SJSA1 (cell line): ENCODE measurements at places on chromosomes 16 and 17.
A peak's percentile ranks its signal among the peaks of the same experiment; 100 is the strongest.

DNA sequence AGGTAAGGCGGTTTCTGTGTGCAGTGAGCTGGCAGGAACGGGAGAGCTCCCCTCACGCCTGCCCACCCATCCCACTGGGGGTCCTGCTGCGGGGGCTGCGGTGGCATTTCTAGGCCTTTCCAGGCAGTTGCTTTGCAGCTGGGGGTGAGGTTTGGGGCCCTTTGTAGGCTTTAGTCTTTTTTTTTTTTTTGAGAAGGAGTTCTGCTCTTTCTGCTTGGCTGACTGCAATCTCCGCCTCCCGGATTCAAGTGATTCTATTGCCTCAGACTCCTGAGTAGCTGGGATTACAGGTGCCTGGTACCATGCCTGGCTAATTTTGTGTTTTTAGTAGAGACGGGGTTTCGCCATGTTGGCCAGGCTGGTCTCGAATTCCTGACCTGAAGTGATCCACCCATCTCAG lies 11.1 kb downstream of the TSC2 start:
- DNase-seq, result no peak
- no peaks in the 10 kb centered on the region for H3K27me3 ChIP-seq
- peaks cover 73% of the 10 kb centered on the region for H3K36me3 ChIP-seq

- peaks cover 19% of the 10 kb centered on the region for H3K4me1 ChIP-seq
- DNase-seq, result no peak
- H3K27ac ChIP-seq, result peak overlapping the region; percentile 96
- no peaks in the 10 kb centered on the region for H3K27me3 ChIP-seq
- H3K36me3 ChIP-seq, result peaks cover 9% of the 10 kb centered on the region
These were observed 615 bp downstream of the PRPSAP1 start for GRCh38 chr17:76353004-76353598.

- H3K36me3 ChIP-seq, result peaks cover 68% of the 10 kb centered on the region
- no peak overlapping the region for H3K4me3 ChIP-seq
- no peaks in the 10 kb centered on the region for H3K4me1 ChIP-seq
- no peak overlapping the region for H3K27ac ChIP-seq
- DNase-seq, result no peak
These were observed 8.7 kb downstream of the ZNF771 start for GRCh38 chr16:30416047-30416603.

DNA sequence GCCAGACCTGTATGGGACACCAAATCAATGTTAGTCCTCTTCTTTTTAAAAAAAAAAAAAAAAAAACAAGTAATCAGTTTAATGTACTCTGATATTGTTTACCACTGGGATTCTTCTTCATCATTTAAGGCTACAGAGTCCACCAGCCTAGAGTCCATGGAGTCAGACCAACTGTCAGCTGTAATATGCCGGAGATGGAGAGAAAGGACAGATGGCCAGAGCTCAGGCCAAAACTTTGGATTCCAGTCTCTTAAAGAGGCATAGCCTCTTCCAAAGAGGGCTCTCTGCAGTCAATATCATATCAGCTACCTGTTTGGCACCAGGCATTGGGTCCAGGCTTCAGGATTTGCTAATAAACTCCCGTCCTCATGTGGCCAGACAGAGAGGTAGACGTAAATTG lies 469.6 kb upstream of the HSBP1 start:
- H3K4me1 ChIP-seq, result peaks cover 25% of the 10 kb centered on the region
- no peaks in the 10 kb centered on the region for H3K36me3 ChIP-seq
- no peak for DNase-seq
- H3K4me3 ChIP-seq, result no peak overlapping the region

- no peak for DNase-seq
- no peaks in the 10 kb centered on the region for H3K27me3 ChIP-seq
- peaks cover 65% of the 10 kb centered on the region for H3K36me3 ChIP-seq
- no peak overlapping the region for H3K27ac ChIP-seq
- no peak overlapping the region for H3K4me3 ChIP-seq
- no peaks in the 10 kb centered on the region for H3K4me1 ChIP-seq
These were observed 7.2 kb downstream of the ZKSCAN2 start for GRCh38 chr16:25250467-25250866.

DNA sequence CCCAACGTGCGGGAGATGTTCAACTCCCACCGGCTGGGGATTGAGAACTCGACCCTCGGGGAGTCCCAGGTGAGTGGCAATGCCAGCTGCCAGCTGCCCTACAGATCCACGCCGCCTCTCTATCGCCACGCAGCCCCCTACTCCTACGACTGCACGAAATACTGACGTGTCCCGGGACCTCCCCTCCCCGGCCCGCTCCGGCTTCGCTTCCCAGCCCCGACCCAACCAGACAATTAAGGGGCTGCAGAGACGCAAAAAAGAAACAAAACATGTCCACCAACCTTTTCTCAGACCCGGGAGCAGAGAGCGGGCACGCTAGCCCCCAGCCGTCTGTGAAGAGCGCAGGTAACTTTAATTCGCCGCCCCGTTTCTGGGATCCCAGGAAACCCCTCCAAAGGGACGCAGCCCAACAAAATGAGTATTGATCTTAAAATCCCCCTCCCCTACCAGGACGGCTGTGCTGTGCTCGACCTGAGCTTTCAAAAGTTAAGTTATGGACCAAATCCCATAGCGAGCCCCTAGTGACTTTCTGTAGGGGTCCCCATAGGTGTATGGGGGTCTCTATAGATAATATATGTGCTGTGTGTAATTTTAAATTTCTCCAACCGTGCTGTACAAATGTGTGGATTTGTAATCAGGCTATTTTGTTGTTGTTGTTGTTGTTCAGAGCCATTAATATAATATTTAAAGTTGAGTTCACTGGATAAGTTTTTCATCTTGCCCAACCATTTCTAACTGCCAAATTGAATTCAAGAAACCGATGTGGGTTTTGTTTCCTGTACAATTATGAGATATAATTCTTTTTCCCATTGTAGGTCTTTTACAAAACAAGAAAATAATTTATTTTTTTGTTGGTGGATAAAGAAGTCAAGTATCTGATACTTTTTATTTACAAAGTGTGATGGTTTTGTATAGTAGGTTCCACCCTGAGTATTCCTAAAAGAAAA lies 2.3 kb downstream of the FOXC2 start:
- H3K4me3 ChIP-seq, result peak overlapping the region; percentile 82
- H3K27me3 ChIP-seq, result no peaks in the 10 kb centered on the region
- peaks cover 46% of the 10 kb centered on the region for H3K4me1 ChIP-seq
- peaks cover 70% of the 10 kb centered on the region for H3K36me3 ChIP-seq
- DNase-seq, result no peak

GRCh38 chr16:17461951-17462729 lies 8.6 kb downstream of the XYLT1 start:
- no peaks in the 10 kb centered on the region for H3K27me3 ChIP-seq
- H3K36me3 ChIP-seq, result peaks cover 3% of the 10 kb centered on the region; the same call in 1 of the 2 replicates

DNA sequence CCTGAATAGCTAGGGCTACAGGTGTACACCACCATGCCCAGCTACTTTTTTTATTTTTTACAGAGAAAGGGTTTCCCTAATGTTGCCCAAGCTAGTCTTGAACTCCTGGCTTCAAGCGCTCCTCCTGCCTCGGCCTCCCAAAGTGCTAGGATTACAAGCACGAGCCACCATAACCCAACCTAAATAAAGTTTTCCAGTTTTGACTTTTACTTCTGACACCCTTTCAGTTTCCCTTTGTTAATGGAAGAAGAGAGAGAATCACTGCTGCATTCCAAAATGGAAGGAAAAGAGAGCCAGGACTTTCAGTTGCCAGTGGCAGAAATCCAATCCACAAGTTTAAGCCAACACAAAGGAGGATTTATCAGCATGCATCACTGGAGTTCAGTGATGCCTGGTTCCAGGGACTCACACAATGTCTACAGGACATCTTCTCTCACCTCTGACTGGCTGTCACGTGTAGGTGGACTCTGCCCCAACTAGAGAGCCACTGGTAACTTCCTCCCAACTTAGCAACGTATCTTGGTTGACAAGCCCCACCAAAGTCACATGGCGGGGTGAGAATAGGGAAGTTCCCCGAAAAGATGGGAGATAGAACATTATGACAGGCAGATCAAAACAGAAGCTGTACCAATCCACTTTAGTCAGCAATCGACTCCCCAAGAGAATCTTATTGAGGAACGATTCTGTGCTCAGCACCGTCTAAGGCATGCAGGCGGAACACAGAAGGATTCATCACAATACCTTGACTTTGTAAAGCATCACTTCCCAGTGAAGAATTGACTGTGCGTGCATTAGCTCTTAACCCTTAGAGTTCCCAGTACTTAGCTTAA lies 46.5 kb downstream of the GAS7 start:
- no peak overlapping the region for H3K4me3 ChIP-seq
- no peaks in the 10 kb centered on the region for H3K27me3 ChIP-seq
- no peak for DNase-seq
- H3K36me3 ChIP-seq, result no peaks in the 10 kb centered on the region
- no peak overlapping the region for H3K27ac ChIP-seq
- H3K4me1 ChIP-seq, result peaks cover 4% of the 10 kb centered on the region; the same call in 1 of the 2 replicates

DNA sequence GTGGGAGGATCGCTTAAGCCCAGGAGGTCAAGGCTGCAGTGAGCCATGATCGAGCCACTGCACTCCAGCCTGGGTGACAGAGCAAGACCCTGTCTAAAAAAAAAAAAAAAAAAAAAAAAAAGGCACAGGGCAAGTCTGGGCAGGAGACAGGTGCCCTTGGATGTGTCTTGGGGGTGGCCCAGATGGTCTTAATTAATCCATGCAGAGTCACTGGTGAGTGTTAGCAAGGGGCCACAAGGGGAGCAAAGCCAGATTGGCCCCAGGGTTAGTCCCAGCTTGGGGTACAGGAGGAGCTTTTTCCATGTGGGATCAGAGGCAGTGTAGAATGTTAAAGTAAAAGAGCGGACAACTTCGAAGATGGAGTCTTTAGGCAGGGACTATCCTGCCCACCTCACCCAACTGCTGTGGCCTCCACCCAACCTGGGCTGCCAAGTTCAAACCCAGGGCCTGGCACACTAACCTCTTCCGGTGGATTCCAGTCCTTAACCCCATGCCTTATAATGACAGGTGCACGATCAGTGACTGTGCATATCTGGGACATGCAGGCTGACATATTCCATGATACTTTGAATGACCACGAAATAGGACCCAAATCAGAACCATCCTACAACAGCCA lies 32.2 kb upstream of the MFSD6L start:
- H3K36me3 ChIP-seq, result no peaks in the 10 kb centered on the region
- no peak overlapping the region for H3K27ac ChIP-seq
- H3K4me1 ChIP-seq, result no peaks in the 10 kb centered on the region
- H3K27me3 ChIP-seq, result no peaks in the 10 kb centered on the region
- no peak overlapping the region for H3K4me3 ChIP-seq

- no peaks in the 10 kb centered on the region for H3K4me1 ChIP-seq
- no peak for DNase-seq
- no peak overlapping the region for H3K4me3 ChIP-seq
- peaks cover 26% of the 10 kb centered on the region for H3K36me3 ChIP-seq
- no peaks in the 10 kb centered on the region for H3K27me3 ChIP-seq
- no peak overlapping the region for H3K27ac ChIP-seq
These were observed 136.0 kb downstream of the ANKRD11 start for GRCh38 chr16:89354325-89354724.

DNA sequence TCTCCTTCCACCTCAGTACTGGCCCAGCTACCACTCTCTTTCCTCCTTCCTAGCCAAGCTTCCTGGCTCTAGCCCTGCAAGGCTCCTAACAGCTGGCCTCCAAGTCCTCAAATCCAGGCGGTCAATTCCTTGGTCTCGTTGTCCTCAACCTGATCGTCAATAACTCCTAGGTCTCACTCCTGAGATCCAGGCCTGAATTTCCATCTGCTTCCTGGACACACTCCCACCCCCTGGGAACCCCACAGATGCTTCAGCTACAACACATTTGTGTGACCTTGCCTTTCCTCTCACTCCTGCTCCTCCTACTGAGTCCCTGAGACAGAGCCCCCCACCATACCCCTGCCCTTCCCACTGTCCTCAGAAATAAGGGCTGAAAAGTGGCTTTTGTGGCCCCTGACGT lies 2.3 kb downstream of the ENKD1 start:
- peaks cover 7% of the 10 kb centered on the region for H3K36me3 ChIP-seq
- no peak for DNase-seq
- H3K27ac ChIP-seq, result no peak overlapping the region
- no peak overlapping the region for H3K4me3 ChIP-seq
- peaks cover 38% of the 10 kb centered on the region for H3K4me1 ChIP-seq

- no peak overlapping the region for H3K4me3 ChIP-seq
- H3K27me3 ChIP-seq, result no peaks in the 10 kb centered on the region
- H3K36me3 ChIP-seq, result no peaks in the 10 kb centered on the region
- H3K27ac ChIP-seq, result no peak overlapping the region
These were observed 53.7 kb downstream of the ABCC6 start for GRCh38 chr16:16169615-16170014.

- no peak overlapping the region for H3K27ac ChIP-seq
- peaks cover 4% of the 10 kb centered on the region for H3K27me3 ChIP-seq
- no peak for DNase-seq
- H3K4me3 ChIP-seq, result peak overlapping the region; percentile 52
These were observed 792 bp downstream of the SECTM1 start for GRCh38 chr17:82332669-82333278.

- H3K4me1 ChIP-seq, result peaks cover 27% of the 10 kb centered on the region
- no peaks in the 10 kb centered on the region for H3K27me3 ChIP-seq
- no peak overlapping the region for H3K4me3 ChIP-seq
- no peak for DNase-seq
These were observed 9.3 kb upstream of the DUSP14 start for GRCh38 chr17:37480427-37480826.

DNA sequence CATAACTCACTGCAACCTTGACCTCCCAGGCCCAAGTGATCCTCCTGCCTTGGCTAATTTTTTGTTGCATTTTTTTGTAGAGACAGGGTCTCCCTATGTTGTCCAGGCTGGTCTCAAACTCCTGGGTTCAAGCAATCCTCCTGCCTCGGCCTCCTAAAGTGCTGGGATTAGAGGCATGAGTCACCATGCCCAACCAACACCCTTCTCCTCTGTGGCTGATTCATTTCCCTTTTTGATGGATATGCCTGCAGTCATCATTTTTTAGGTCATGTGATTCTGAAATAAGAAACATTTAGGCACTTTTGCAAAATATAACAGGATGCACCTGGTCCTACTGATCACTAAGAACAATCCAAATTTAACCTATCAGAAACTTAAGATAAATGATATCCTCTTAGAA lies 44.0 kb upstream of the YPEL2 start:
- no peak for DNase-seq
- no peak overlapping the region for H3K4me3 ChIP-seq
- H3K27ac ChIP-seq, result no peak overlapping the region
- 0 out of 2 replicates have a peak, but pooled peaks cover 3% of the 10 kb centered on the region for H3K27me3 ChIP-seq
